Stimulated activated CD8-positive, alpha-beta memory T cell treated with anti-CD3 and anti-CD28 coated beads, Interleukin-2, amount 100 ng/mL, for 48 hours (primary cell): ENCODE measurements at places on chromosomes 3 and 15.

GRCh38 chr3:17039594-17039993, 154.8 kb downstream of the PLCL2 start:
- DNase-seq, result no peak

DNA sequence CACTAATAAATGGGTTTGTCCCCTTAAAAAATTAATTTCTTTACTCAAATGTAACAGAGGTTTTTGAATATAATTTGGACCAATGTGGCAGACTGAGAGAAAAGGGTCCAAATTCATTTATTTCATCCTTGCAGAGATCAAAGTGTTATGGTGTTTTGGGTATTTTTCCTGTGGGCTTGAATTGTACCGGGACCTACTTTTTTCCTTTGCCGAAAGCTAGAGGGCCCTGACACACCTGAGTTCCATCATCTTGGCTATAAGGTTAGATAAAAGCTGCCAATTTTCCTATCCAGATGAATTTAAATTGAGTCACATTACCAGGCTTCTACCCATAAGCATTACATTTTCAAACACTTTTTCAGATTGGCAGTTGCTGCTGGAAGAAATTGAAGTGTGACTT, 908 bp downstream of the CCNB2 start:
- DNase-seq, result no peak

DNA sequence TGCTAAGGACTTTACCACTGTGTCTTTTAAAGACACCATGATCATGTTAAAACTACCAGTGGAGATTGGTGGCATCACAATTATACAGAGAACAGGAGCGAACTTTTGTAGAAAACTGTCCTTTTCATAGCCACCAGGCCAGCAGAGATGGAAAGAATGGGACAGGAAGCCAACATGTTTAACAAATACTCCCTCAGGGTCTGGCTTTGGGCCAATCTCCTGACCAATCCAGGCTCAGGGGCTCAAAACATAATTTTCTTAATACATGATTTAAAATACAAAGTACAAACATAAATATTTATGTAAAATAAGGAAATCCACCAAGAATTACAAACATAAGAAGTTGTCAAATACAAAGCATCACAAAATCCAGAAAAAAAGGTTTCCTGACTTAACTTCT, 266.0 kb downstream of the VPS13C start:
- no peak for DNase-seq

DNA sequence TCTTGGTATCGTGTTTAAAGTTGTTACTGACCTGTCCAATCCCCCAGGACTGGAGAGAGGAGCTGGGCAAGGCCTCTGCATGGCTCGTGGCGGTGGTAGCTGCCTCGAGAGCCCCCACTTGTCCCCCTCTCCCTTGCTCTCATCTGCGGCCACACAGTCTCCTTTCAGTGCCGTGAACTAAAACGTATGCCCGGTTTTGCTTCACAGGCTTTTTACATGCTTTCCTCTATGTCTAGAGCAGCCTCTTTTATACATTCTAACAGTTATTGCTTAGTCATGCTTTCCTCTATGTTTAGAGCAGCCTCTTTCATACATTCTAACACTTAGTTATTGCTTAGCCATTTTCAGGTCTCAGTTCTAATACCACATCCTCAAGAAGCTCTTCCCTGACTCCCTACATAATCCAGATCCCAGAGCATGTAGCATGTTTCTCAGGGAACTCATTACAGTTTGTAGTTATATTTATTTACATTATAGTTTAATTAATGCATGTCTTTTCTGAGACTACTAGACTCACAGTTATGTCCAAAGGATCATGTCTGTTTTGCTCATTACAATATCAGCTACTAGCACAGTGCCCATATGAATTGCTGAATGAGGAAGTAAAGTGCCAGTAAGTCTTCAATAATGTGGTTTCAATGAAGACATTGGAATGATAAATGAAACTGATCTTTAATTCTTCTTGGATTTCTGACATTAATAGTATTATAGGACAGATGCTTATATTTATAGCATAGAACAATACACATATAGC, 66.5 kb upstream of the TBL1XR1 start:
- DNase-seq, result no peak

DNA sequence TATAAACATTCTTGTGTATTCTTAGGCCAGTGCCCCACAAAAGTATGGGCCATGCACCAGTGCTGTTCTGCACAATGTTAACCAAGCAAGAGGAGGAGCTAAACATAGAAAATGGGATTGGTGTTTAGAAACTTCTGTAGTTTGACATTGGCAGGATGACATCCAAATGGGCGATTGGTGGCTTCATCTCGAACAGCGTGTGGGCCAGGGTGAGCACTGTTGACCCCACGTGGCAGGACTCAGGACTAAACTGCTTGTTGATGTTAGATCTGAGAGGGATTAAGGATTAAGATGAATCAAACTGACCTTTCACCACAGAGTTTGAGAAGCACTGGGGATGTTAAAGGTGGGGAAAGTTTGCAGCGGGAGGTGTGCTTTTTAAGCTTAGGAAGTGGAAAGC, 31.9 kb downstream of the ZNF710 start:
- no peak for DNase-seq

DNA sequence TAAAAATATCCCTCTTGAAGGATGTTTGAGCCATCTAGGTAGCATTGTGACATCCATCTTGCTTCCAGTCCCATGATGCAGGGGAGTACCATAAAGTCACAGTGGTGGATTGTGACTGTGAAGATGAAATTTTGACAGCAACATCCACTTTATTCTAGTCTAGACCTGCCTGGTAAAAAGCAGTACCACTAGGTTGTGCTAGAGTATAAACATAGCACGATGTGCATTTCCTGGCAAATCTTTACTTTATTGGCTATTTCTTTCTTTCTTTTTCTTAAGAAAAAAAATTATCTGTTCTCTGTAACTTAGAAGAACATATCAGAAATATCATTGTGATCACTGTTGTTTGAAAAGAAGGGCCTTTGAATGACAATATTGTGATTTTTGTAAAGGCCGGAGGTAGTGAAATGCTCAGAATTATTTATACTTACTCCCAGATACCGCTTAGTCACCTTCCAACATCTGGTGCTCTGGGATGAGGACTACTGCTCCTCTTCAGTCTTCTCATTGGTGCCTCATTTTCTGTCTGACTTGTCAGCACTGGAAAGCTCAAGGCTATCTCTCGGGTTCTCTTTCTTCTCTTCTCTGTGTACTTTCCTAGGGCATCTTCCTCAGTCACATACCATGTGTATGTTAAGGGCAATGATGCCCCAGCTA, 35.6 kb downstream of the AGBL1 start:
- DNase-seq, result no peak

DNA sequence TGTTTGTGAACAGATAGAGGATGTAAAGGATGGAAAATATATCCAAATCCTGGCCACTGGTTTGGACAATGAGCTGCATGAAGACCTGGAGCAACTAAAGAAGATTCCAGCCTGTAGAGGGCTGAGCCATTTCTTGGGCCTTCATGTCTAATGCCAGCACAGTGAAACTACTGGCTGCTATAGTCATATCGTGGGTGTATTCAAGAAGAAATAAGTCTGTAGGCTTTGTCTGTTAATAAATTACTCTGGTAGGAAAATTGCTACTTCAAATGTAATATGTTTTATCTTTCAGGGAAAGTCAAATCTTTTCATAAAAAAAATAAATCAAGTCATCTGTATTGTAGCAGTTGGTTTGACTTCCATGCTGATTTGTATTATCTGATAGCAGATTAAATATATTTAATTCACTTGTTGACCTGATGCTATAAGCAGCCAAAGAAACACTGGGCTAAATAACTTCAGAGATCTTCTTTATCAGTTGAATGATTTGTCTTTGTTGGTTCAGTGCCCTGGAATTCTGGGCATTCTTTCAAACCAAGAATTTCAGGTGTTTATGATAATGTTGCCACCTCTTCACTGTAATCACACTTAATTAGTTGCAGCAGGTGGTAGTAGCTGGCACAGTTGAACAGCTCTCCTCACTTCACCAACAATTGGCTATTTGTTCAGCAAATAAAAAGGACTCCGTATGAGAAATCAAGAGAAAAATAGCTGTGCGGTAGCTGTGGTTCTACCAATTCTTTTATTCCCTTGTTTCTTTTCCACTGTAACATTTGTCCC, 1109.5 kb downstream of the NSUN3 start:
- DNase-seq, result no peak

- no peak for DNase-seq
Measured at GRCh38 chr3:114405202-114405990, 111.6 kb downstream of the TIGIT start.

GRCh38 chr3:76044601-76045600, 259.6 kb upstream of the ZNF717 start:
- peak; percentile 1 for DNase-seq

DNA sequence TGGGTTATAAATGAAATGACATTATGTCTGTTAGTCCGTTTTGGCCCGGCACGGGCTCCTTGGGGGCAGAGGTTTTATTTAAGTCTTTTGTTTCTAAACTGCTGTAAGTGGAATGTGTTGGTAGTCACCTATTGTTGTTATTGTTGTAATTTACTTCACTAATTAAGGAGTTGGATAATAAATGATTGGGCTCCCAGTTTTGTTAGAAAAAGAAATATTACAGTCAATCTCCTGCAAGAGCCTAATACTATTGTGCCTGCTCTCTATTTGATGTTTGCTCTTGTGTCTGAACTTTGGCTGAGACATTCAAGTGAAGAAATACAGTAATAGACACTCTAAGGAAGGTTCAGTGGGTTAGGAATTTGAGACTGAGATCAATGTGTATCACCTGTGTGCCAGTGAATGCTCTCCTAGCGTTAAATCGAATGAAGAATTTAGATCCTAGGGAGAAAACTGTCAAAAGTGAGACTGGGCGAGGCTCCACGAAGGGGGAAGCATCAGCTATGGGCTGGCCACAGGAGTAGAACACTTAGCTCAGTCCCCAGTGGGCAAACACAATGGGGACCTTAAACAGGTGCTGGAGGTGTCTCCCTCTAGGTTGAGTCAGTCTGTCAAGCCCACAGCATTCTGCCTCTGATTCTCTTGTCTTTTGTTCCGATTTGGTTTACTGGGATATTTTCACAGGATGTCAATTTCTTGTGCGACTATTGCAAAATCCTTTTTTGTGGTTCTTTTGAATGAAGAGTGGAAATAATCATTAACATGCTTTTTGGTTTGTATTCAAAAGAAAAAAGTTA, 1.2 kb downstream of the ROBO2 start:
- DNase-seq, result no peak
